ENCODE measurements at places on chromosomes 7 and 10.

- no peak for DNase-seq
Measured at GRCh38 chr7:103718482-103719061, 270.9 kb downstream of the RELN start.

- DNase-seq = no peak
Measured at GRCh38 chr7:46202379-46202778, 281.3 kb upstream of the IGFBP3 start.

GRCh38 chr7:56030340-56030739, 20.9 kb downstream of the PSPH start:
- DNase-seq = no peak

GRCh38 chr7:127933146-127933545, 98.1 kb downstream of the LRRC4 start:
- DNase-seq = no peak

- no peak for DNase-seq
Measured at GRCh38 chr7:5005066-5005465, 40.6 kb upstream of the RBAK start.

- DNase-seq = no peak
Measured at GRCh38 chr7:44470135-44470479, 20.4 kb downstream of the NUDCD3 start.

- DNase-seq = no peak
Measured at GRCh38 chr10:43605850-43606322, 352 bp upstream of the ZNF485 start.

DNA sequence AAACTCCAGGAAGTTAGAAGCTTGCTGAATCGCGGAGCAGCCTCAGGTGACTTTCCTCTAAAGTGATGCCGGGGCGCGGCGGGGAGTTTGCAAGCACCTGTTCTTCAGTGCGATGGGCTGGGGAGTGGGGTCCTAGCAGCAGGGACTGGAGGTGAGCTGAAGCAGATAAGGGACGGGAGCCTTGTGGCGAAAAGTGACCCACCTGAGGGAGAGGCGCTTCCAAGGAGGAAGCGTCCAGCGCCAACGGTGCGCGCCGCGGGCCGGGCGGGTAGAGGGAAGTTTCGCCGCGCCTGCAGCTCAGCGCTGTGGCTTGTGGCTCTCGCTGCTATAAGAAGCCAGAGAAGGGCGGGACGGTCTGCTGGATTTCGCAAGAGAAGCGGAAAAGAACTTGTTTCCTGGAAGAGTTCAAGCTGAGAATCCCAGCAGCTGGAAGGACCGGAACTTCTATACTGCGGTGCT, at the start of gene STEAP4:
TSS of gene STEAP4 (minus strand) at position 305 of the 459 bp plus-strand sequence. CDS start 22,625 bp downstream, outside the sequence.
- DNase-seq = no peak

DNA sequence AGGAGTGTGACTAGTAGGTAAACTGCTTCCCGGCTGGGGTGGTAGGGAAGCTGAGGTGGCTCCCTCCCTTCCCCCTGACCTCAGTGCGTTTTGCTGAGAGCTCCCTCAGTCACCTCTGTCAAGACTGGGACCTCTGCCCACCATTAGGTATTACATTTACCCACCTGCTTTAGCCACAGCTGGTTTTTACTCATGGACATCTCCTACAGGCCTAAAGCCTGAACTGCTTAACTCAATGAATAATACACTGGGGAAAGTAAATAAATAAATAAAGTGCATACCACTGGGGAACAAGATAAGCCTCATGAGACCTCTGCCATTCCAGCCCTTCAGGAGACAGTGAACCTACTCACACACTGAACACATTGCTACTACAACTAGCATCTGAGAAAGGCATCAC, 38.9 kb upstream of the CDK13 start:
- no peak for DNase-seq

DNA sequence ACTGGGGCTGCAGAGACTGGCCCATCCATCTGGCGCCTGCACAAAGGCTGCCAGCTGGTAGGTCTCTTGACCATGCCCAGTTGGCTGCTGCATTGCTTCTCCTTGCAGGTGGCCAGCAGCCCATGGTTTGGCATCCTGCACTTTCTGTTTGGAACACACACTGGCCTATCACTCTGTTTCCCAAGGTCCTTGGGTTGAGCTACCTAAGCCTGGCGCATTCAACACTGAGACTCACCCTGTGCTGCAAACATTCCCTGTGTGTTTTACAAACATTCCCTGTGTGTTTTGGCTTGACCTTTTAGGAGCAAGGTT, 55.5 kb downstream of the TACR2 start:
- no peak for DNase-seq

DNA sequence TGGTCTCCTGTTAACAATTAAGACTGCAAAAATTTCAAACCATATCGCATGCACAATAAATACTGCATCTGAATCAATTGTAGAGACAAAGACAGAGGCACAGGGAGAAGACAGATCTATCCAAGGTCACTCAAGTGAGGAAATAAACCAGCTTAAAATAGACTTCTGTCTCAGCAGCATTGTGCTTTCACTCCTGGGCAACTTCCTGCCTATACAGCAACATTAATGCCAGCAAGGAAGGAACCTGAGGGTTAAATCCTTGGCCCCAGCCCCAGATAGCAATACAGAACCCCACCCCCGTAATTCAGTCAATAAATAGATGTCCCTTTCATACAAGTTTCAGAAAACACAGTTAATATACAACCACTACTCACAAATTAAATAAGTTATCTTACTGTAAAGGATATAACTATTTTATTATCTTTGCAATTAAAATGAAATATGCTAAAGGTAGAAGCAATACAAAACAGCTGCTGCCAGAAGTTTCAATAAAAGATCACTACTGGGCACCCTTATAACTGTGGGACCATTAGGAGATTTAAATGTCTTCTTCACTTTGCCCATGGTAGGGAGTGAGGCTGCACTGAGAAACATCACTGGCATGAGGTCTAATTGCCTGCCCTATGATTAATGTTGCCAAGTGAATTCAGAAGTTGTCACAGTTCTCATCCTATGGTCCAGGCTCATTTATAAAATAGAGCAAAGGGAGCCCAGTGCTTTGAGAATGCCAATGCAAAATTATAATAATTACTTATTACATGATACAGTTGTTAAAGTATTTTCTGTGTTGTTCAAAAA, 49.4 kb downstream of the CAV1 start:
- no peak for DNase-seq
